NCI-H510A treated with DMSO at 0.1 percent for 48 hours (cell line): ENCODE measurements at places on chromosomes 16 and 17.
A peak's percentile ranks its signal among the peaks of the same experiment; 100 is the strongest.

DNA sequence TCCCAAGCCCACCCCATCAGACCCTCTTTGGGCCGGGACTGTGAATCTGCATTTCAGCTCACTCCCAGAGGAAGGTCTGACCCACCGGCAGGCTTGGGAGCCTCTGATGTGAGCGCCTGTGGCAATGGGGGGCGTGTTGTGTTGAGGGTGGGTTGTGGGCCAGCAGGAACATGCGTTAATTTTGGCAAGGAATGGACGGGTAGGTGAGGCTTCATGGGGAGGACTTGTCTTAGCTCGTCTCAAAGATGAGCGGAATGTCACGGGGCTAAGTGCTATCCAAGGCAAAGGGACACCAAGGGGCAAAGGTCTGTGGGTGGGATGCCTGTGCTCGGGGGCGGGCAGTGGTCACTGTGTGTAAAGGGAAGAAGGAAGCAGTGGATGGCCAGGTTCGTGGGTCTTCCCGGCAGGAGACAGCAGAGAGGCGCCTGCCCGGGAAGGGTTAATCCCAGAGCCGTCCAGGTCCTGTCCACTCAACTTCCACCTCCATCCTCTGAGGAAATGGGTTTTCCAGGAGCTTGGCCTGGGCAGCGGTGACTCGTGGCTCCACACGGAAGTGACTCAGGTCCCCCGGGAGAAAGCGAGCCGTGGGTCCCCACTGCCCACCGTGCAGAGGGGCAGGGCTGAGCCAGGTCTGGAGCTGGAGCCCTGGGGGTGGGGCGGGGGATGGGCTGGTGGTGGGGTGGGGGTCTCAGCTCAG, 17.4 kb downstream of the ADGRG1 start:
- no peak for DNase-seq

- DNase-seq = no peak
These were observed 16.1 kb upstream of the SPATA32 start for GRCh38 chr17:45277992-45278391.

GRCh38 chr17:43467981-43468581, 15.7 kb upstream of the DHX8 start:
- DNase-seq = no peak

DNA sequence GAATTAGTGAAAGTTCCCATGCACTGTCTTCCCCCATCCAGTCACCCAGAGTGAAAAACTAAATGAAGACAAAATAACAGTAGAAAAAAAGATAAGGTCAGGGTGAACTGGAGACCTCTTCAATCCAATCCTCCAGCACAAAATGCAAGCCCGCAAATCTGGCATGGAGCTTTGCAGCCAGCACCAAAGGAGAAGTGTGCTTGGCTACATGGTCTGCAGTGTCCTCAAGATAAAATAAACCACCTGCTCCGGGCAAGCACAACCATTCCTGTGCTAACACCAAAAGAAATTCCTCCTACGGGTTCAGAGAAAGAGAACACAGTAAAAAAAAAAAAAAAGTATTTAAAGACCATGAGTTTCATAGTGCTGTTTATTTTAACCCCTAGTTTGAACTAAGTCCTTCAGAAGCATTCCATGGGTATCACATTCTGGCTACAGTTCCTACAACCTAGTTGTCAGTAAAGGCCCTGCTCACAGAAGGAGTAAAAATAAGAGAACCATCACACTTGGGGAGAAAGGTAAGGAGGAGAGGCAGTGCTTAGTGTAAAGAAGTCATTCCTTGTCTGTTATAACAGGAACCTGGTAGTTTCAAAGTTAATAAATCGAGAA, 109.1 kb downstream of the GAS7 start:
- DNase-seq = no peak

- DNase-seq = no peak
These were observed 296.6 kb downstream of the WWOX start for GRCh38 chr16:78396046-78396445.

DNA sequence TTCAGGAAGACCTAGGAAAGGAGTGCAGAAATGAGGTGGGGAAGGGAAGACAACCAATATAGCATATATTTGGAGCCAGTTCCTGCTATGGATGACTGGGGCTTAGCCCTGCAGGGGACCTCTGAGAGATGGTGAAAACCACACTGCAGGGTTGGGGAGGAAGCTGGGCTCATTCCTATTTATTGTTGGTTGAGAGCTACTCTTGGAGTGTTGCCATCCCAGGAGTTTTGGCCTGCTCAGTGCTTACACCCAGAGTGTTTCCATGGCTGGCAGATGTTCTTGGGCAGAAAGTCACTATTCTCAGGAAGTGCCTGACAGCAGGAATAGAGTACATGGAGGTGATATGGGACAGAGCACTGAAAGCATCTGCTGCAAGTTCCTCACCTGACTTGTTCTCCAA, 145.8 kb downstream of the SPACA3 start:
- no peak for DNase-seq

GRCh38 chr17:17363638-17364337, 60.6 kb downstream of the NT5M start:
- DNase-seq = peak; percentile 87

GRCh38 chr17:57084802-57085447, at the start of gene AKAP1:
Gene AKAP1 (plus strand): TSS chr17:57085246. CDS start chr17:57105465, 20,219 bp downstream.
- peak; percentile 97 for DNase-seq

DNA sequence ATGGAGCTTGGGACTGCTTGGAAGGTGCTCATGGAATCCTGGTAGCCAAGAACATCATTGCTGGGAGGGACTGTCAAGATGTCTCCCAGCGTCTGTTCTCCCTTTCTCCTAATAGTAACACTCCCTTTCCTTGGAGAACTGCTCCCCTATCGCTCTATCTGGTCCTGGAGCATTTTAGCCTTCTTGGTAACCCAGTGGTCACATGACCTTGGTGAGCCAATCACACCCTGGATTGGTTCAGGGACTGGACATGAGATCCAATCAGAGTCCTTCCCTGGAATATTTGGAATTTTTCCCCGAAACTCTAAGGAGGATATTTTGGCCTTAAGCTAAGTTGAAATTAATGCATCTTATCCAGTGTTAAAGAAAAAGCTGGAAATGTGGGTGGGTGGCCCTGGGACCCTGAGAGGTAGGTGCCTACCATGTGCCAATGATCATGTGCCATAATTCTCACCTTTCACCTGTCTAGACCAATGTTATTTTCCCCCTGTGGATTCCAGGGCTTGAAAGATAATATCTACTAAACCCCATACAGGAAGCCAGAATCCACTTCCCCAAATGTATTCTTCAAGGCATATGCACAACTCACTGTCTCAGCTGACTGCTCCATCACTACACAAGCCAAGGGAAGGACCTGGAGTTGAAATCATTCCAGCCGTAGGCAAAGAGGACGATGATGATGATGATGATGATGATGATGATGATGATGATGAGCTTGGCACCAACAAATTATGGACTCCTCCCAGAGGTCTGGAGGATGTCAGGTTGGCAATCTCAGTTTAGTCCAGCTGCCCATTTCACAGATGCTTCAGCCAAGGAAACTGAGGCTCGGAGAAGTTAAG, 193.2 kb downstream of the RAB11FIP4 start:
- no peak for DNase-seq

- no peak for DNase-seq
These were observed 30.4 kb downstream of the COX4I1 start for GRCh38 chr16:85829751-85830445.

- DNase-seq = no peak
These were observed 327.1 kb downstream of the SNX29 start for GRCh38 chr16:12303653-12304052.

GRCh38 chr16:8729779-8730334, 55.4 kb downstream of the ABAT start:
- DNase-seq = no peak
